ENCODE measurements at places on chromosomes 1 and 21. TPM values are rescaled to one million over a fixed set of nuclear protein-coding genes. Genes with fewer than 3 reads are reported as not detected.

DNA sequence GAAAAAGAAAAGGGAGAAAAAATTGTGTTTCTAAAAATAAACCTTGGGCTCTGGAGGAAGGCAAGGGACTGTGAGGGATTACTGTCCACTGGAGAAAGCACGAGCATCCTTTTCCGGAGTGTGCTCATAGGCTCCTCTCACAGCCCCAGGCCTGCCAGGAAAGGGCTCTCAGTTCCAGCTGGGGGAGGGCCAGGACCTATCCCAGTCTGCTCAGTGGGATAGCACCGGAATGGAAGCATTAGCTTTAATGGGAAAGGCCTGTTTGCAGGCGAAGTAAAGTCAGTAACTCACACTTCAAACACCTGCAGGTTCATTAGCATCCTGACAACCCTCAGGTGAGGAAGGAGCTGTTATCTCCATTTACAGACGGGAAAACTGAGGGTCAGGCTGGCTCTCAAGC lies 113.9 kb upstream of the USP24 start:
- no peaks in the 10 kb centered on the region for H3K36me3 ChIP-seq
- no peak overlapping the region for H3K27ac ChIP-seq
- no peaks in the 10 kb centered on the region for H3K4me1 ChIP-seq
- no peak overlapping the region for H3K4me3 ChIP-seq
- peak; percentile 43 for DNase-seq

RPTN gene
- not detected for polyA plus RNA-seq

SLC27A3 gene
- 31.5 TPM for polyA plus RNA-seq

DNA sequence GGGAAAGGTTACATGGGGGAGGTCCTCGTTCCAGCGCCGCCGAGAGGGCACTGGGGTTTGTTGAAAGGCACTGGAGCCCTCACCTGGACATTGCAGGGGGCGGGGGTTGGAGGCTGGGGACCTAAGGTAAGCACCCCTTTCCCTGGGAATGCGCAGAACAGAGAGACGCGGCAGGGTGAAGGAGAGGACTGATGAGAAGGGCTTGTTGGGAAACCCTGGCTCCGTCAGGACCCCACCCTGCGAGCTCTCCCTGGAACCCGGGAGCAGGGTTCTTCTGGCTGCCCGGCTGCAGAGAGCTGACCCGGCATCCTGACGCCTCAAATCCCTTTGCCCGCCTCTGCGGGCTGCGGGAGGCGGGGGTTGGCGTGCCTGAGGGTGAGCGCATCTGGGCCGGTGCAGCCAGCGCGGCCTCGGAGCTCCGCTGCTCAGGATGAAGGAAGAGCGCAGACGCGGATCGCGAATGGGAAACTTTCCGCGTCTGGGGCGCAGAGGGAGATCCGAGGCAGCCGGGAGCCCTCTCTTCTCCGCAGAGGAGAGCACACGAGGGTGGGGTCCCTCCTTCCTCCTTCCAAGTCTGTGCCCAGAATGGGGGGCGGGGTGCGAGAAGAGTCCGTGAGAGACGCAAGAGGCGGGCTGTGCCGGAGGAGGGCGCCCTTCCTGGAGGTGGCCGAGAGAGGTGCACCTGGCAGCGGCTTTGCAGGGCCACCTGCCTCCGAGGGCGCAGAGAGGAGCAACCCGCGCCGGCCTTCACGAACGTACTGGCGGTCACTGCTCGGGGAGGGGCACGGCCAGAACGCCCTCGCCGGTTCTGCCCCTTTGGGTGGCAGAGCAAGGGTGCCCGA lies 2.4 kb downstream of the IGSF21 start:
- no peak overlapping the region for H3K4me3 ChIP-seq
- no peak for DNase-seq
- H3K27me3 ChIP-seq, result no peaks in the 10 kb centered on the region
- H3K4me1 ChIP-seq, result no peaks in the 10 kb centered on the region
- H3K36me3 ChIP-seq, result no peaks in the 10 kb centered on the region

CR1L gene
- not detected for polyA plus RNA-seq

PSRC1 gene
- 5.9 TPM for polyA plus RNA-seq

- peak overlapping the region; percentile 71 for H3K27ac ChIP-seq
- H3K4me3 ChIP-seq, result no peak overlapping the region
- no peaks in the 10 kb centered on the region for H3K27me3 ChIP-seq
- H3K36me3 ChIP-seq, result no peaks in the 10 kb centered on the region
These were observed 65.2 kb downstream of the SIK1 start for GRCh38 chr21:43361493-43362296.

DNA sequence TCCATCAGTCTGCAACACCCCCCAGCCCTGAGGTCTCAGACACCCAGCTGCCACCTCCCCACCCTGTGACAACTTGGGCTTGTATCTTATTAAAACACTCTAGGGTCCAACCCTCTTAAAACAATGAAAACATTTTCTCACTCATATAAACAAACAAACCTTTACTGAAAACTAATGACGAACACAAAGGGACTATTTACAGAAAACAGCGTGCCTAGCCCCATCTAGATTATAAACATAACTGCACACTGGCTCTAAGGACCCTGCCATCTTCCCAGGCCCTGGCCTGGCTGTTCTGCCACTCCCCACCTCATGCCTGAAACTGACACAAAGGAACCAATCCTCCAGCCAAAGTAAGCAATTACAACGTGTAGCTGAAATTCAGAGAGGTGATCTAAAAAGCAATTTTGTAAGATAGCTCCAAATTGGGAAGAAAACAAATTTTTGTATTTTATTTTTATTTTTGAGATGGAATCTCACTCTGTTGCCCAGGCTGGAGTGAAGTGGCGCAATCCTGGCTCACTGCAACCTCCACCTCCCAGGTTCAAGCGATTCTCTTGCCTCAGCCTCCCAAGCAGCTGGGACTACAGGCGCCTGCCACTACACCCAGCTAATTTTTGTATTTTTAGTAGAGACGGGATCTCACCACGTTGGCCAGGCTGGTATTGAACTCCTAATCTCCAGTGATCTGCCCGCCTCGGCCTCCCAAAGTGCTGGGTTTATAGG lies 40.9 kb downstream of the CAPZB start:
- DNase-seq, result no peak
- no peak overlapping the region for H3K4me3 ChIP-seq
- H3K36me3 ChIP-seq, result no peaks in the 10 kb centered on the region
- H3K27ac ChIP-seq, result peak overlapping the region; percentile 72
- H3K27me3 ChIP-seq, result no peaks in the 10 kb centered on the region

C1orf94 gene
- not detected for polyA plus RNA-seq

GRCh38 chr1:43339584-43340232 lies 2.1 kb downstream of the MPL start:
- H3K27ac ChIP-seq, result no peak overlapping the region
- H3K36me3 ChIP-seq, result no peaks in the 10 kb centered on the region
- DNase-seq, result no peak
- no peaks in the 10 kb centered on the region for H3K27me3 ChIP-seq

DNA sequence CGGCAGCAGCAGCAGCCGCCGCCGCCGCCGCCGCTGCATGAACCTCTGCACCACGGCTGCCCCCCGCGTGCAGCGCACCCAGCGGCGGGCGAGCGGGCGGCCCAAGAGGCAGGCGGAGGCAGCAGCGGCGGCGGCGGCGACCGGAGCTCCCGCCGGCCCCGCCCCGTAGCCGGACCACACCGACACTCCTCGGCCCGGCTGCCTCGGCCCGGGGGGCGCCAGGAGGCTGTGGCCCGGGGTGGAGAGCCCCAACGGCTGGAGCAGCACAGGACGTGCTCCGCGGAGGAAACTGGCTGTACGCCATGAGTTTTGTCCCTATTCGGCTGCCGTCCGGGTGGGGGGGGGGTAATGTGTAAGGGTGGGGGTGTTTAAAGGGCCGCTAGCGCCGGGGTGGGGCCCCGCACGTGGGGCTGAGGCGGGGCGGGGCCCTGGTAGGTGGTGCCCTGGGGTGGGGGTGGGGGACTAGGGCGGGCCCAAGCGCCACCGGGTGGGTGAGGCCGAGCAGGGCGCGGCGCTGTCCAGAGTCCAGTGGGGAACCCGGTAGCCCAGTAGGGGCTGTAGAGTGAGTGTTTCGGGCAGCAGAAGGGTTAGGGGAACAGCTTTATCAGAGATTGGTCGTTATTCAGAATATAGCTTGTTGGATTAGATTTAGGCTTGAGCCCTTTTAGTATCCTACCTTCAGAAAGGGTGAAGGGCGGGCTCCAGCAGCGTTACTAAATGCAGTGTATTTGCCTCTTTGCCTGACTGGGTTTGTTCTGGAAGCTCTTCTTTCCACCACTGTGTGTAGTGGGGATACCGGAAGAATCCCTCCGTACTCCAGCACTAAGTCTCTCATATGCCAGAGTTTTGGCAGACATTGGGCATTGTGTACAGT lies at the start of gene FAM78B:
Gene FAM78B (minus strand): TSS at position 304 of the 874 bp plus-strand sequence. CDS start 753 bp downstream, outside the sequence.
- DNase-seq, result peak; percentile 68
- no peaks in the 10 kb centered on the region for H3K4me1 ChIP-seq
- no peaks in the 10 kb centered on the region for H3K27me3 ChIP-seq
- no peak within 1 kb of the TSS for H3K27ac ChIP-seq
- H3K4me3 ChIP-seq, result peak within 1 kb of the TSS; percentile 72

RIMS3 gene
- 4.4 TPM for polyA plus RNA-seq

GRCh38 chr21:42533306-42533962 lies 19.8 kb downstream of the SLC37A1 start:
- H3K36me3 ChIP-seq, result no peaks in the 10 kb centered on the region
- no peaks in the 10 kb centered on the region for H3K4me1 ChIP-seq
- no peak overlapping the region for H3K27ac ChIP-seq

DNA sequence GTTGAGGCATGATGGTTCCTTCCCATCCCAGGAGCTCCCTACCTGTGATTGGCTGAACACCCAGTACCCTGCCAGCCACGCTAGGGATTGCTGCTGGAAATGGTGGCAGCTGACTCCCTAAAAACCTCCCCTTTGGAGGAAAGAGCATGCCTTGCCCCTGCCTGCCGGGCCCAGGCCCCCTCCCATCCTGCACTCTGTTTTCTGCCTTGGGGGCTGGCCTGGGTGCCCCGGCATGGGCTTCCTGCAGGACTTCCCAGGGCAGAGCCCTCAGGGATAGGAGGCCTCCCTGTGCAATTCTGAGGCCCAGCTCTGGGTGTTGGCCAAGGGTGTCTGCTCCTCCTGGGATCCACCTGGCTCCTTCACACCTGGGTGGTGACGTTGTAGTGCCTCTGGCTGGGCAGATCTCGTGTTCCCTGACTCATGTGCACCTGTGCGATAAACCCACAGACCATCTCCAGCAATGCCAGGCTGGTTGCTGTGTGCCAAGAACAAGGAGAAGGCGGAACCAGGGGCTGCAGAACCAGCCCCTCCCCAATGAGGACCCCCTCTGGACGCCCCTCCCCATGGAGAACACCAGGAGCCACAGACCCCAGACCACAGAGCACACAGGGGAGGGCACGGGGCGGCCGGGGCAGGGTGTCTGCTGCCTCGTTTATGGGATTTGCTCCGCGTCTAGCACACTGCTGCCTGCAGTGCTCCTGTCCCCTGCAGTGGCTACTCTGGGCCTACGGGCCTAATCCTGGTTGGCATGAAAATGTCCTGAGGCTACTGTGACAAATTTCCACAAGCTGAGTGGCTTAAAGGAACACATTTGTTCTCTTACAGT lies 13.6 kb downstream of the CSTB start:
- H3K36me3 ChIP-seq, result no peaks in the 10 kb centered on the region
- no peak for DNase-seq
- H3K27ac ChIP-seq, result no peak overlapping the region
- H3K4me1 ChIP-seq, result peaks cover 12% of the 10 kb centered on the region
- no peak overlapping the region for H3K4me3 ChIP-seq
- no peaks in the 10 kb centered on the region for H3K27me3 ChIP-seq

DNA sequence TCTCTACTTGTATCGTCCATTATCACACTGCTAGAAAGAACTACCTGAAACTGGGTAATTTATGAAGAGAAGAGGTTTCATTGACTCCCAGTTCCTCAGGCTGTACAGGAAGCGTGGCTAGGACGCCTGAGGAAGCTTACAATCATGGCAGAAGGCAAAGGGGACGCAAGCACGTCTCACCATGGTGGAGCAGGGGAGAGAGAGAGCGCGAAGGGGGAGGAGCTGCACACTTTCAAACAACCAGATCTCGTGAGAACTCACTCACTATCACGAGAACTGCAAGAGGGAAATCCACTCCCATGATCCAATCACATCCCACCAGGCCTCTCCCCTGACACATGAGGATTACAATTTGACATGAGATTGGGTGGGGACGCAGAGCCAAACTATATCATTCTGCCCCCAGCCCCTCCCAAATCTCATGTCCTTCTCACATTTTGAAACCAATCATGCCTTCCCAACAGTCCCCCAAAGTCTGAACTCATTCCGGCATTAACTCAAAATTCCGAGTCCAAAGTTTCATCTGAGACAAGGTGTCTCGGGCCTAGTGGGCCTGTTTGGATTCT lies 8.0 kb downstream of the MMEL1 start:
- DNase-seq, result no peak
- no peak overlapping the region for H3K4me3 ChIP-seq
- H3K4me1 ChIP-seq, result peaks cover 1% of the 10 kb centered on the region
- H3K27ac ChIP-seq, result no peak overlapping the region
- H3K36me3 ChIP-seq, result no peaks in the 10 kb centered on the region
- H3K27me3 ChIP-seq, result peaks cover 2% of the 10 kb centered on the region

DNA sequence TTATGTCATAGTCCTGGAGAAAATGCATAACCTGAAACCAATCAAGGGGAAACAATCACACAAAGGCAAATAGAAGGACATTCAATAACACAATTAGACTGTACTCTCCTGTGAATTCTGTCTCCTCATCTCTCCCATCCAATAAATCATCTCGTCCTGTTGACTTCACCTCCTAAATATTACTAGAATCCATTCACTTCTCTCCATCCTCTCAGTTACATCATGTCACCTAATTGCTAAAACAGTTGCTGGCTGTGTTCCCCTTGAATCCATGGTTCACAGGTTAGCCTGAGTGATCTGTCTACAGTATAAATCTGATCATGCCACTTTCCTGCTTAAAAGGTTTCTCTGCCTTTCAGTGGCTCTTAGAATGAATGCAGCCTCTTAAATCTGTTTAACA lies 220.2 kb downstream of the TGFB2 start:
- H3K27ac ChIP-seq, result no peak overlapping the region
- no peak overlapping the region for H3K4me3 ChIP-seq
- no peak for DNase-seq
- H3K4me1 ChIP-seq, result no peaks in the 10 kb centered on the region
- H3K36me3 ChIP-seq, result no peaks in the 10 kb centered on the region

- peaks cover 30% of the 10 kb centered on the region for H3K4me1 ChIP-seq
- no peaks in the 10 kb centered on the region for H3K36me3 ChIP-seq
- no peak overlapping the region for H3K27ac ChIP-seq
These were observed 7.8 kb downstream of the CAPZB start for GRCh38 chr1:19477284-19478249.

TENT5C gene
- 11.6 TPM for polyA plus RNA-seq

- no peaks in the 10 kb centered on the region for H3K27me3 ChIP-seq
- H3K27ac ChIP-seq, result no peak overlapping the region
- H3K36me3 ChIP-seq, result no peaks in the 10 kb centered on the region
These were observed 31.8 kb downstream of the SPATA21 start for GRCh38 chr1:16405441-16405840.

- no peak for DNase-seq
- H3K4me1 ChIP-seq, result peaks cover 1% of the 10 kb centered on the region
- H3K36me3 ChIP-seq, result no peaks in the 10 kb centered on the region
These were observed 11.1 kb upstream of the TGFBR3 start for GRCh38 chr1:91897016-91897415.

DNA sequence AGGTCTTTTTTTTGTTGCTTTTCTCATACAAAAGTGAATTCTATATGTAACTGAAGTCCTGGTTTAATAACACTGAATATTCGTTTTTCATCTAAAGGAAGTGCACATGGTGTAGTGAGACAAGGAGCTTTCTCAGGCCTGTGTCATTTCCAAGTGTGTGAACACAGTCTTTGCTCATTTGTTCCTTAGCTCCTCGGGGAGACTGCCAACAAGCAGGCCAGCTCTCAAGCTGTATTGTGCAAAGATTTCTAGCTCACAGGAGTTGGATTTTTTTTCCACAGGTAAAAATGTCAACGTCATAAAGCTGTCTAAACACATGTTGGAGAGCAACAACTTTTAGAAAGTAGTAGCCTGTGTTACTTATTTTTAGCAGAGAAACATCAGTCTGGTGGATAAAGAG lies 87.8 kb upstream of the S1PR1 start:
- no peak overlapping the region for H3K27ac ChIP-seq
- no peaks in the 10 kb centered on the region for H3K4me1 ChIP-seq
- no peaks in the 10 kb centered on the region for H3K36me3 ChIP-seq
- no peak for DNase-seq
- no peaks in the 10 kb centered on the region for H3K27me3 ChIP-seq

CATSPERE gene
- 0.87 TPM for polyA plus RNA-seq

SLC35F3 gene
- polyA plus RNA-seq, result 0.04 TPM

All from ovary (tissue), 10 donors.